ACHN (cell line): ENCODE measurements at places on chromosomes 4 and X.

DNA sequence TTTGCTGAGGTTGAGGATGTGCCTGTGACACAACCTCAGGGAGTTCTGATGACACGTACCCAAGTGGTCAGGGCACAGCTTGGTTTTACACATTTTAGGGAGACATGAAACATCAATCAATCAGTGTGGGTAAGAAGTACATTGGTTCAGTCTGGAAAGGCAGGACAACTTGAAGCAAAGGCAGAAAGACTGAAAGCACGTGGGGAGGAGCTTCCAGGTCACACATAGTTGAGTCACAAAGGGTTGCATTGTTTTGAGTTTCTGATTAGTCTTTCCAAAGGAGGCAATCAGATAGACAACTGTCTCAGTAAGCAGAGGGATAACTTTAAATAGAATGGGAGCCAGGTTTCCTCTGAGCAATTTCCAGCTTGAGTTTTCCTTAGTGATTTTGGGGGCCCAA, 1910.0 kb upstream of the AGA start:
- no peak for DNase-seq

- DNase-seq = no peak
These were observed 328.7 kb upstream of the PPARGC1A start for GRCh38 chr4:24218566-24218965.

DNA sequence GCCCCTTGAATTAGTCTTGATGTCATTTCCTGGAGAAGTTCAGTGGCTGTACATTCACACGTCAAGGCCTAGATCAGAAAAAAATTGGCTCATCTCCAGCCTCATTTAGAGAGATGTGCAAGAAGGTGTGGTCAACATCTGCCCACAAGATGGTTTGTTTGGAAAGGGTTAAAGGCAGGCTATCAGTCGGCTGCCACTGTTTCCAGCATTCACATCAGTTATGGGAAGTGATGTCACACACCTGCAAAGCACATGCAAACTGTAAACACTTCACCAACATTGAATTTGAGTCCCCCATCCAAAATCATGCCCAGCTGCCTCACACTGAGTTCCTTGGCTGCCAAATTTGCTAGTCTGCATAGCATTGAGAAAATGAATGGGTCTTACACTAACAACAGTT, 498.3 kb upstream of the INTU start:
- no peak for DNase-seq

- DNase-seq = no peak
These were observed 24.8 kb downstream of the PDHA1 start for GRCh38 chrX:19368576-19368975.

DNA sequence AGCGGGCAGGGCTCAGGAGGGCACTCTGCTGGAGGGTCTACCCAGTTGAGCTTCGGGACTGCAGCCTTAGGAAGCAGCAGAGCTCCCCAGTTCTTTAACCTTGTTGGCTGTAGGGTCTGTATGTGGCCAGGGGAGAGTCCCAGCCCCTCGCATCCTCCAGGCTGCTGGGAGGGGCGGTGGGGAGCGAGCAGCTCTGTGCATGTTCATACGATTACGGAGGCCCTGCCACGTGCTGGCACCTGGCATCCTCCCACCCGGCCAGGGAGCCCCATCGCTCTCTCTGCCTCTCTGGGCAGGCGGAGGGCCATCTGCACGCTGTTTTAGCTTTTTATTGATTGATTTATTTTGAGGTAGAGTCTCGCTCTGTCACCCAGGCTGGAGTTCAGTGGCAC, 21.2 kb downstream of the NSG1 start:
- DNase-seq = no peak

DNA sequence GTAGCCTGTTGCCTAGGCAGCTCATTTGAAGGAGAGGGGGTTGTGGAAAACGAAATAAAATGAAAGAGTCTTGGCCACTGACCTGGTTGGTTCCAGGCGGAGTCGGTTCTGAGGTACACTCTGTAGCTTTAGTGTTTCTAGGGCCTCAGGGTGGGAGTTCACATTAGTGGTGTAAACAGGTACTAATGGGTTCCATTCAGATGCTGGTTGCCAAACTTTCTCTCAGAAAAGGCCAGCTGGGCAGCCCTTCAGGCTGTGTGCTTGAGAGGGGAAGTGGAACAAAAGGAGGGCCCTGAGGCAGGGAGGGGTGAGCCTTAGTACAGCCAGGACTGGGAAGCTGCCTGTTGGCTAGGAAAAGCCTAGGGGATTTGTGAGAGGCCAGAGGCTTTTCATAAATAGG, 24.8 kb downstream of the NHSL2 start:
- DNase-seq = no peak

DNA sequence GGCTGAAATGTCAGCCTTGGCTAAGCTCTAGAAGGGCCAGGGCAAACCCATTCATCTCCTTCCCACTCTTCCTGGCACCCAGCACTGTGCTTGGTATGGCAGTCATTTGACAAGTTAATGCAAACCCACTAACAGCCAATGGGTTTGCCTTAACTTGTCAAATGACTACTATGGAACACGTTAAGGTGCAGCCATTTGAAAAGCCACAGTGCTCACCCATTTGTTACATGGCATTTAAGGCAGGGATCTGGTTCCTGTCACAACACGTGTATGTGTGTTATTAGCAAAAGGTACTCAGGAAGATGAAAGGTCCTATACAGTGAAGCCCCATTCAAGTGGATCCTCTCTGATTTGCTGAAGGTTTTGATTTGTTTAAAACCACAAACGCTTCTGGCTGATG, 7.2 kb downstream of the CRMP1 start:
- DNase-seq = no peak

DNA sequence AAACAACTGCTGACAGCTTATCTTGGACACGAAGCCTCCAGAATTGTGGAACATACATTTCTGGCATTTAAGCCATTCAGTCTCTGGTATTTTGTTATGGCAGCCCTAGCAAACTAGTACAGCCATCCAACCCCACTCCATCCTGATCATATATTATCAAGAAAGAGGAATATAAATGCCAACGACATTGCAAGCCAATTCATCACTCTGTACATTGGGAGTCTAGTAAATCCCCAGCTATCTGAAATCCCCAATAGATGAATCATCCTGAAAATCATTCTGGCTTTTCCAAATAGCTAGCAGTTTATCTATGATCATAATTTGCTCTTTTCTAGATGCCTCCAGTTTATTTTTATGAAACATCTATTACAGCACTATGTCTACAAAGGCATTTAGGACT, 41.1 kb downstream of the FRMD7 start:
- no peak for DNase-seq

GRCh38 chrX:69109036-69109663, 56.1 kb downstream of the PJA1 start:
- DNase-seq = no peak

DNA sequence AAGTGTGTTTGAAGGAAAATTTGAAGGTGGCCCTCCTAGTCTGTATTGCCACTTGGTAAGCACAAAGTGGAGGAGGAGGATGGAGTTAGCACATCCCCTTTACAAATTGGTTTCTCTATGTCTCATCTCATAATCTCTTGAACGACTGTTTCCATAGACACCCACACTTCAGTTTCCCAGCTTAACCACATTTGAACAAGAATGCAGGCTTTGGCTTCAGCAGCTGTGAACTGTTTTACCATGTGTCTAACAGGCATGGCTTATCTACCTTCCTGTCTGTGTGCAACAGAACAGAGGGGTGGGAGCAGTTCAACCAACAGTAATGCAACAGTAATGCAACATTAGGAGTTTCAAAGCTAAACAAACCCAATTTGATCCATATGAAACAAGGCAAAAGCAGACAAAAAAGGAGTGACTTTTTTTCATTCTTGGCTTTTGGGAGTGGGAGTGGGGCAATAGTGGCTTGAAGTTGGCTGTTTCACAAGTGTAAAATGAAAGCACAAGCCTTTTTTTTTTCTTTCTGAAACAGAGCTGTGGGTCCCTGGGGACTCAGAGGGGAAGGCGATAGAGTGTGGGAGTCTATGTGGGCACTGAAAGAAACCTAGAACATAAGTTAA, 108.0 kb downstream of the ITM2A start:
- no peak for DNase-seq

- DNase-seq = peak; percentile 25
These were observed 8.2 kb upstream of the YIPF6 start for GRCh38 chrX:68490644-68491043.

DNA sequence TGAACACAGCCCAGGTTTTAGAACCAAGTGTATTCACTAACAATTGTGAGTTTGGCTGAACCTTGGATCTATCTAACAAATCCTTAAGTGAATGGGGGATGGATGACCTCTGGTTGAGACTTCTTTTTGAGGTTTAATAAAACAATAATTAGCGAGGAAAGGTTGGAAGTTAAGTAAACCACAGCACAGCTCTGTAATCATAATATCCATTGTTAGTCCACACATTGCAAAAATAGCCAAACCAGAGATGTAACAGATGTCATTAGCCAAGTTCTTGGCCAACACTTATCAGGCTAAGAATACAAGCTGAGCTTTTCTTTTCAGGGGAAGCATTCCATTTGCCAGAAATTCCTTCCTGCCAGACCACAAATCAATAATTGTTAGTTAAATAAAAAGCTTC, 59.1 kb downstream of the FREM3 start:
- DNase-seq = no peak

- no peak for DNase-seq
These were observed 1800.8 kb upstream of the PCDH10 start for GRCh38 chr4:131348263-131348662.

DNA sequence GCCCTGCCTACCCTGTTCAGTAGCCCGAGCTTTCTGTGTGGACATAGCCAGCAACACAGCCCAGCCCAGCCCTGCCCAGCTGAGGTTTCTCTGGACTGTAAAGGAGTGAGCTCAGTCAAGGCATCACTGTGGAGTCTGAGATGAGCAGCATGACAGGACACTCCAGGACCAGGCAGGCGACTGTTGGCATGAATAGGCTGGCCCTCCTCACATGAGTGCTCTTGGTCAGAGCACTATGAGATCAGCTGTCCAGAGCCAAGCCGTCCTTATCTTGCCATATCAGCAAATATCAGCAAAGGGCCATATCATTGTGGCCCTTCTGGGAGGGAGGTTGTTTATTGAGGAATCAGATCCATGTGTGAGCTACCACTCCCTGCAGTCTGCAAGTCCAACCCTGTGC, 30.9 kb downstream of the REELD1 start:
- DNase-seq = no peak

- DNase-seq = no peak
These were observed 14.7 kb downstream of the TRO start for GRCh38 chrX:54935306-54935705.

DNA sequence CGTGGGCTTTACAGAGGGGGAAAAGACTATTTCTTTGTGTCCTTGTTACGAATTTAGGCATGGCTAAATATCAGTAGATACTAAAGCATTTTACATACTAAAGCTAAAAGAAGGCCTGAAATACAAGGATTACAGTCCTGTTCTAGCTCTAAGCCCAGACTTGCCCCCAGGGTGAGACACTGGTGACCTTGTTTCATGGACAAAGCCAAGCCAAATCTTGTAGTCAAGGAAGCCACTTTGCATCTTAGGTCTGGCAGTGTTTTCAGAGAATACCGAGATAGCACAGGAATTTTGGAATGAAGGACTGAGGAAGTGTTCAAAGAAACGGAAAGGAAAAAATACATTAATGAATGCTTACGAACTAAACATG, 733 bp upstream of the G3BP2 start:
- no peak for DNase-seq

DNA sequence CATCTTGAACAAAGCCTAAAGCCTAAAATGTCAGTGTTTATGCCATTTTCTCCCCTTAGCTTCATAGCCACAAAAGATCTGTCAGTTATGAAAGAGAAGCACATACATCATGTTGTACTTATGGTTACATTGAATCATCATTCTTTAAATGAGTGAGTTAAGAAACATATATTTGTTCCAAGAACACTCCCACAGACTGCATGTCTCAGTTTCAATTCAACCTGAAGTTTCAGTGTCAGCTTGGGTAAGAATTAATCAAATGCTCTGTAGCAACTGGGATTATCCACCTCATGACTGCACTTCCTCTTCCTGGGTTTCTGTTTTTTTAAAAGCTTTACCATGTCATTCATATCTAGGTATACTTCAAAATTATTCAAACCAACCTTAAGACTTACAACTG, 3.9 kb upstream of the TMPRSS11B start:
- no peak for DNase-seq

- DNase-seq = no peak
These were observed 27.1 kb downstream of the STAG2 start for GRCh38 chrX:123988423-123989111.

GRCh38 chr4:170005472-170005871, 20.7 kb downstream of the MFAP3L start:
- DNase-seq = no peak

DNA sequence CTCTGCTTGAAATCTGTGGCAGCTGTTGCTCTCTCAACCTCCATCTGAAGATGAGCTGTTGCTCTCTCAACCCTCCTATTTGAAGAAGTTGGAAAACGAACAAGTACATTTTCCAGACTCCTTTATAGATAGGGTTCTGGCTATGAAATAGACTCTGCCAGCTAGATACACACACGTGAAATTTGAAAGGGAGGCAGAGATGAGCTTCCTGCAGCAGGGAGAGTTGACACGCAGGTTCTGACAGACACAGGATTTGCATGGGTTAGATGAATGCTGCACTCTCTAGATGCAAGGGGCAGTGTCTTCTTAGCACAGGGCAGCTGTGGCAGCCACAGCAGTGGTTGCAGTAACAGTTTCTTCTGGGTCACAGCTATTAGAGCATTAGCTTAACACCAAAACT, 8.0 kb upstream of the PYURF start:
- DNase-seq = no peak

GRCh38 chr4:75895744-75896314, 6.4 kb downstream of the PPEF2 start:
- peak; percentile 36 for DNase-seq

GRCh38 chrX:39802354-39802753, 295.4 kb downstream of the BCOR start:
- DNase-seq = no peak

GRCh38 chr4:182415116-182415515, 171.9 kb downstream of the TENM3 start:
- no peak for DNase-seq

DNA sequence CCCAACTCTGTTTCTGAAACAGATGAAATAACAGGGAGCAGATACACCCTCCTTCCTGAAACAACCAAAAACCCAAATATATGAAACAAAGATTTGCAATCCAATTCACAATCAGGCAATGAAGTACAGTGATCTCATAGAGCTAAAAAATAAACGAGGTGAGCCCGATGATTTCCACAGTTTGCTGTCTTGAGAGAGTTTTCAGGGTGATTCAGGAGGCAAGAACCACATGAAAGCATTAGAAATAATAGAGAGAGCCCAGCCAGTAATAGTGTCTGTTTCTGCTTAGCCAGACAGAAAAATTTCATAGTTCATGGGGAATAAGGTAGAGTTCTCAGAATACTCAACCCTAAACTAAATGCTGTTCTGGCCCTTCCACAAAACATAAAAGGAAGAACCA, 296.2 kb downstream of the PDHA2 start:
- DNase-seq = no peak
